Pons (tissue), 1 donor: ENCODE measurements at places on chromosomes 12 and 14.

DNA sequence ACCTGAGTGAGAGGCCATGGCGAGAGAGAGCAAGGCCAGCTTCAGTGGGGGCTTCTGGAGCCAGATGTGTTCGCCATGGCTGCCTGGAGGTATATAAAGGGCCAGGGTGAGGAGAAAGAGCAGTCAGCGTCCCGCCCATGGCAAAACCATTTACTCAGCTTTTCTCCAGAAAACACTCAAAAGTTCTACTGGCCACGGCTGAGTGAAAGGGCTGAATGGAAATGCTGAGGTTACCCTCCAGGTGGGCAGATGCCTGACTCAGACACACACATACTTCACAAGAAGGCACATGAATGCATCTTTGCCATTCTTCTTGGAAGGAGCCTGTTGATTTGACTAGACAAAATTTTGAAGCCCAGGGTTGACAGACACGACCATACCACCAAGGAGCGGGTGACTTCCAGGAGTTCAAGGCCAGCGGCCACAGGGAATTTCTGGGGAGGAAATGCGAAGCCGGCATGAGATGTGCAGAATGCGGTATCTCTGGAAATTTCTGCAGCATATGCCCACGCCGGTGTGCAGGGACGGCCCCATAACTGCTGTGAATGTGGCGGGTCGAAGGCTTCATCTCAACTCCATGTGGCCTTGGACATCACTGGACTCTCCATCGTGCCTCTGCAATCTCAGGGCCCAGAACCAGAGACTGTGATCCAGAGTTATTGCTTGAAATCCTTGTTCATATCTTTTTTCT, at the start of gene IL31:
Gene IL31, minus strand, starts transcription at position 67 of the 691 bp plus-strand sequence. Its CDS starts 49 bp downstream, at position 18.
- DNase-seq = no peak

DNA sequence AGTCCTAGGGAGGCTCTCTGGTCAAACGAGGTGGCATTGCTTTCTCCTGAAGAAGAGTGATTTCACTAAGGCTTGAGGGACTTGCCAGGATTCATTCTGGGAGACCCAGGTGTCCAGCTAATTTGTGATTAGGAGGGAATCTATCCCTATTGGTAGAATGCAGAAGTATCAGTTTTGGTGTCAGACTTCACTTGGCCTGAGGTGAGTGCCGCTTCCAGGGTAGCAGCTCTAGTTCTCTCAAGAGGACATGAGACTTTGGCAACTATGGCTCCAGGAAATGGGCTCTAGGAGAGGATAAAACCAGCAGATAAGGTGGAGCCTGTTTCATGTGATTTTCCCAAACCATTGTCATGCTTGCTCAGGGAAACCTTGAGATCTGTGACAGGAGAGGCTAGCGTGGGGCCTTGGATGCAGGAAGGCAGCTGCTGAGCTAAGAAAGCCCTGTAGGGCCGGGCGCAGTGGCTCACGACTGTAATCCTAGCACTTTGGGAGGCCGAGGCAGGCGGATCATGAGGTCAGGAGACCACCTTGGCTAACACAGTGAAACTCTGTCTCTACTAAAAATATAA, 11.6 kb upstream of the TMEM117 start:
- DNase-seq = no peak

DNA sequence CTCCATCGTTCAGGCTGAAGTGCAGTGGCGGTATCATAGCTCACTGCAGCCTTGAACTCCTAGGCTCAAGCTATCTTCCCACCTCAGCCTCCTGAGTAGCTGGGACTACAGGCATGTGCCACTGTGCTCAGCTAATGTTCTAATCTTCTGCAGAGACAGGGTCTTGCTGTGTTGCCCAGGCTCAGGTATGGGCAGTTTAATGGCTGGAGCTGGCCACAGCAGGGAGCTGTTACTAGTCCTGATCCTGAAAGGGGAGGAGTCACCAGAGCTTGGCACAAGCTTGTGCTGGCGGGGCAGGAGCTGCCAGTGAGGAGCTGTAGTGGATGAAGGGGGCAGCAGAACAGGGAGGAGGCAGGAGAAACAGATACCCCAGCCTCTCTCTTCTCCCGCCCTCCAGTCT, 10.6 kb downstream of the TMEM120B start:
- no peak for DNase-seq

DNA sequence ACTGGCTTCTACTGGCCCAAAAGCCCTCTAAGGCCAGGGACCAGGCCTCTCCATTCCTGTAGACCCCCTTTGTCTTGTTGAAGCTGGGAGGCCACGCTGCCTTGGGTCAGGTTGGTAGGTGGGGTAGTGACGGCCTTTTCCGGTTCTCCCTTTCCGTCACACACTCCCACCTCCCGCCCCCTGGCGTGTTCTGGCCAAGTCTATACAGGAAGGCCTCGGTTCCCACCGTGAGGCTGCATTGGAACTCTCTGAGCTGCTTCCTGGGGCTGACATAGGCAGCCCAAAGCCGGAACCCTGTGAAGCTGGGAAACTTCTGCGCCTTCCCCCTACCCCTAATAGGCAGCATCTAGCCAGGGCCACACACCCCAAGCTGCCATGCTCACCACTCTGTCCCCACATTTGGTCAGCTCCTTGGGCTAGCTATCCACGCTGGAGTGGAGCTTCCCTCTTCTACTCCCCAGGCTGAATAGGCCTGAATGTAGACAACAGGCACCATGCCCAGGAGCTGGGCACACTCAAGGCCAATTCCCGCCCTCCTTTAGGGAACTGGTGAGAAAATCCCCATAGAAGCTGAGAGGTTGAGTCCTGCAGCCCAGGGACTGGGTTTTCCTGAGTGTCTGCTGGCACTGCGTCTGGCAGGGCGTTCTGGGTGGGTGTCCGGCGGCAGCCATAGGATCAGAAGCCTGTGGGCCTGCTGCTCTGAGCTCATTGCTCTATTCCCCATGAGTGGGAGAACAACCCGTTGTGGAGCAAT, 35.7 kb downstream of the RIN3 start:
- no peak for DNase-seq

- DNase-seq = no peak
These were observed 60.0 kb downstream of the PPP2R5C start for GRCh38 chr14:101821528-101821927.

- DNase-seq = no peak
These were observed 460.1 kb downstream of the NAV3 start for GRCh38 chr12:78290606-78291345.

DNA sequence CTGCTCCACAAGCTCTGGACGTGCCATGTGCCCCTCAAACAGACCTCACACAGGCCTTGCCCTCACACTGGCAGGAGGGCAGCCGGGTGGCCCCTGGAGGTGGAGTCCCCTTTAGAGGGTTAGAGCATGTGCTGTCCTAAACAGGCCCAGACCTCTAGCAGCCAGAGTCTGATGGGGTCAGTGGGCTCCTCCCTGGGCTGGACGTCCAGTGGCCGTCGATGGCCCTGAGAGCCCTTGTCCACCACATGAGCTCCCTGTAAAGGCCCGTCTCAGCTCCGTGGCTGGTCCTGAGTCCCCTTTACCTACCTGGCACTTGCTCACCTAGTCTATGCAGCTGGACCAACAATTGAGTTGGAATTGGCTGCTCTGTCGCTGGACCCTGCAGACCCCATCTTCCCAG, 3.8 kb downstream of the TMEM179 start:
- DNase-seq = no peak

GRCh38 chr14:24072436-24072835, 1.1 kb downstream of the CPNE6 start:
- peak; percentile 25 for DNase-seq

- DNase-seq = no peak
These were observed 51.5 kb downstream of the ZC3H14 start for GRCh38 chr14:88614218-88614907.

GRCh38 chr12:131384544-131384855, 326.4 kb upstream of the SFSWAP start:
- DNase-seq = no peak

GRCh38 chr12:58918469-58918844, 1.8 kb downstream of the LRIG3 start:
- DNase-seq = no peak
